ENCODE measurements at places on chromosomes 1 and 21.

DNA sequence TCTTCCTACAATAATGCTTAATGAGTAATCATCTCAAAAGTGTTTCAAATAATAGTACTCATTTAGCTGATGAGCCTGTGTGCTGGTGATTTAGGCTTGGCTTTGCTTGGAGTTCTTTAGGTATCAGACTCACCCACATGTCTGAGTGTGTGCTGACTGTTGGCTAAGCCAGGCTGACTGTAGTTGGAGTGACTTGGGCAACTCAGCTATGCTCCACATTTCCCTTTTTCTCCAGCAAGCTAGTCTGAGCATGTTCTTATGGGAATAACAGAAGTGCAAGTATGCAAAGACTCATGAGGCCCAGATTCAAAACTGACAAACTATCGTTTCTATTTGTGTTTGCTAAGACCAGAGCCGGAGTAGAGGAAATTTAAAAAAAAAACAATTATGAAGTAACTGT lies 99.0 kb upstream of the ADGRL4 start:
- DNase-seq, result no peak

DNA sequence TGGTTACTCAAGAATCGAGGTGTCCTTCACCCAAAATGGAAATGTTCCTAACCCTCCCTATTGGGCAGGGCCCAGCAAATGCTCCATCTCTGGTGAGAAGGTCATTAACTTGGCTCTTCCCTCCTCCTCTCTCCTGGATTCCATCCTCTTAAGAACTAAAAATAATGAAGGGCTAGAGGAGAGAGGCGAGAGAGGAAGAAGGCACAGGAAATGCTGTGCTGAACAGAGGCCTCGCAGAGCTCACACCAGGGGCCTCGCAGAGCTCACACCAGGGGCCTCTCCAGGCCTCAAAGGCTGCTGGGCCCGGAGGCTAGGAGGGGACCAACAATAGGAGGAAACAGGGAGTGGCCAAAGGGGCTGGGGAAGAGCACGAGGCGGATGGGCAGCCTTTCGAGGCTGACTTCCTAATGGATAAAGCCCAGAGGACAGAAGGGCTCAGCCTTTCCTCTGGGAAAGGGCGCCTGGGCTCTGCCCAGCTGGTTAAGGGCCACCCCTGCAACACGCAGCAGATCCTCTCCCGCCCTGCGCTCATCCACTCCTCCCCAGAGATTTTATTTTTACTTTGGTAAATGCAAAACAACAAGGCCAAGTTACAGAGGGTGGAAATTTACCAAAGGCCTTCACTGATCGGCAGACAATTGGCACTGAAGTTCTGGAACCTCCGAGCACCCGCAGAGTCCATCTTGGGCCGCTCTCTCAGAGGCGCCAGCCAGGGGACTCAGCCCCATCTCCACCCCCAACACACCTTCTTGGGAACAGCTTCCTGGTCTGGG lies 78.5 kb downstream of the ITPKB start:
- no peak for DNase-seq

DNA sequence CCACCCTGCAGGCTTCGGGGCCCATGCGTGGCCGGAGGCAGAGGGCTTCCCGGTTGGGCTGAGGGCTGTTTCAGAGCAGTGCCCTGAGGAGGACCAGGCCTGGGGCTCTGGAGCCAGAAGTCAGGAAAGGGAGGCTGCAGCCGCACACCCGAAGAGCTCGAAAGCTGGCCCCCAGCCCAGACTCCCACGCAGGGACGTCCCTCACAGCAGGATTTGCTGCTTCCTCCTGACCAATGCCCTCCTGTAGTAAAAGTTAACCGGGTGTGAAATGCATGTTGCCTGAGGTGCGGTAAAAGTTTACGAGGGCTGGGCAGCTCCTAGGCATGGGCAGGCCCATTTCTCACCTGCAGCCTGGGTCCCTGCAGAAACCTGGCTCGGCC lies 101.5 kb upstream of the ARHGEF16 start:
- no peak for DNase-seq

- DNase-seq, result no peak
These were observed 23.4 kb upstream of the TENT5C start for GRCh38 chr1:117582451-117582850.

DNA sequence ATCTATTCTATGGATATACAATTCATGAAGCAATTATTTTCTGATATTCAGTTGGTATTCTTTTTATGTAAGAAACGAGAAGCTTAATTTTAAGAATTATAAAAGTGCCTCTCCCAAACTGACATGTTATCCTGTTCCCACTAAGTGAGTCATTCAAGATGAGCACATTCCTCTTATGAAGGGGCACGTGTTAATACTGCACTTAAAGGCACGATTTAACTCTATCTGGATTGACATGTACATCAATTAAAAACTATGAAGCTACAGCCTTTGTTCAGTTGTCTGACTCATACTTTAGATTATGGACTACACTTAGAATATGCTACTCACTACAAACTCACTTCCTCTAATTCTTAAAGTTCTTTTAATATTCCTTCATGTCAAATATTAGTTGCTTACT lies 111.6 kb downstream of the CYYR1 start:
- no peak for DNase-seq

DNA sequence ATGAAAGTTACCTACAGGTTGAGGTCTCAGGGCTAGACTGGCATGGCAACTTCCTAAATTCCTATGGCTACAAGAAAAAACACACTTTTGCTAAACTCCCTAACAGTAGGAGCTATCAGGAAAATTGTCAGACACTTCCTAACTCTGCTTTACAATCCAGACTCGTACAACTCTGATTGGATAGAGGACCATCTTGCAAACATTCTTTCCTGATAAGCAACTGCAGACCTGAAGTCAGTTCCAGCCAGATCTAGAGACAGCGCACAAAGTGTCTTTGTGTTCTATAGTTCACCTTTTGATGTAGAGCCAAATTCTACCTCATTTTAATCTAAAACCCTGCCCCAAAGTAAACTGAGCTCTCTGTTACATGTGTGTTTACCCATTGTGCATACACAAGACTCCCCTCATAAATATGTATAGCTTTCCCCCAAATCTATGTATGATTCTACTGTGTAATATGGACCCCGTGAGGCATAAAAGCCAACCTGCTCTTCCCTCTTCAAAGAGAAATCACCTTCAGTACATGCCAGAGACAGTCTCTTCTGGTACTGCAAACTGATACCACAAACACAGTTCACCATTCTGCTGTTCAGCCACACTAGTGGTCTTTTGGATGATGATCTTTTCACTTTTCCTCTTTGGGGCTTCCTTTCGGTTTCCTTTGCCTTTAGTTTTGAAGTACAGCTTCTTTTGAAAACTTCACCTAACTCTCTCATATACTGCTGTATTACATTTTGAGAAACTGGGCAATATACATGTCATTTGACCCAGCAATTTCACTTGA lies 21.7 kb downstream of the ZP4 start:
- no peak for DNase-seq

DNA sequence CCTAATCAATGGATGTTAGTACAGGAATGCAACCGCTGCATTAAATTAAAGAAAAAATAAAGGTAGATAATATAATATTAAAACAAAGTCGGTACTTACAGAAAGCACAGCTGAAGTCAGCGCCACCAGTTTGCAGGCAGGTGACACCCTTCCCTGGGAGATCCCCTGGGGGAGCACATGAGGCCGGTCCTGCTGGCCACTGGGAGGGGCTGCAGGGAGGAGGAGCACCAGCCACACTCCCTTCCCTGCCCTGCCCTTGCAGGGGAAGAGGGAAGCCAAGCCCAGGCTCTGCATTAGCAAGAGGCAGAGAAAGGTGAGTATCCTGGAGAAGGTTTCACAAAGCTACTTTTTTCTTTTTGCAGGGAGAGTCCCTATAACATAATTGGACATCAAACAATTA lies 507.0 kb downstream of the AJAP1 start:
- no peak for DNase-seq

- DNase-seq, result no peak
These were observed 12.2 kb downstream of the UBE2U start for GRCh38 chr1:64215576-64215975.

DNA sequence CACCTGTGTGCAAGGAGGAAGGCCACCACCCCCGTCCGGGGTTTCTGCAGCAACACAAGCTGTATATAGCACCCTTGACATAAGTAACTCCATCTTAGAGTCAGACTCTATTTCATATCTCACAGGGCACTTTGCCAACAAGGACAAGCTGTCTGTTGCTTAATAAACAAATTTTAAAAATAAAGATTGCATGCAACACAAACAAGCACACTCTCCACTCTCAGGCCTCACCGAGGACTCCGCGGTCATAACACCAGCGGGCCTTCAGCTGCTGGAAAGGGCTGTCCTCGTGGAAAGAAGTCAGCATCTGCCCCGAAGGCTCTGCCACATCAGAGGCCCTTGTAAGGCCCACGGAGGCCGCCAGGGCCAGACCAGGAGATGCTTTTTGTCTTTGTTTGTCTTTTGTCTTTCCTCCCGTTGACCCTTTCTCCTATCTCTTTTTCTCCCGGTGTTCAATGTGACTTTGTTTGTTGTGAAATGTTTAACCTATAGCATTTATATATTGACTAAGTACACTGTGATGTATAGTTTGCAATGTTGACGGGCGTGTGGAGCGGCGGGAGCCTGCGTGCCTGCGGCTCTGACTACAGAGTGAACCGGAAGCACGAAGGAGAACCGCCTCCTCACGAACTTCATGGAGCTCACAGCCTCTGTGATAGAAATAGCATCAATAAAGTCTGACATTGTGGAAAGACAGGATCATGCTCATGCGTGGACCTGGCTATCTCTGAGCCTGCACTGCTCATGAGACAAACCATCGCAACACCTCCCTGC lies 24.1 kb downstream of the MEGF6 start:
- no peak for DNase-seq

All from stimulated activated CD4-positive, alpha-beta T cell treated with anti-CD3 and anti-CD28 coated beads, TNF-alpha, amount 100 ng/mL, for 48 hours (primary cell).